Stimulated activated CD8-positive, alpha-beta memory T cell treated with anti-CD3 and anti-CD28 coated beads, Interleukin-2, amount 100 ng/mL, for 1 hour (primary cell): ENCODE measurements at places on chromosomes 2 and 18.

DNA sequence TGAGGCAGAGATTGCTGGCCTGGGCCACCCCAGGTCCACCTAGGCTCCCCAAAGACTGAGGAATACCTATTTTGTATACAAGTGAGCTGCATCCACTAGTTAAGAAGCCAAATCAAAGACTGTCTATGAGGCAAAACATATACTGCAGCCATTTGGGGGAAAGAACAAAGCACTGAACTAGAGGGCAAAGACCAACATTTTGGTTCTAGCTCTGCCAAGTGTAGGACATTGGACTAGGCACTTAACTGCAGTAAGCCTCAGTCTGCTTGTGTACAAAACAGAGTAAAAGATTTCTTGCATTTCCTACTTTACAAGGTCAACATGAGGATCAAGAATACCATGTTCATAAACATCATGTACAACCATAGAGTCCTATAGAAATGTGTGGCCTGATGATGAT lies 94.8 kb upstream of the CYP1B1 start:
- no peak for DNase-seq

DNA sequence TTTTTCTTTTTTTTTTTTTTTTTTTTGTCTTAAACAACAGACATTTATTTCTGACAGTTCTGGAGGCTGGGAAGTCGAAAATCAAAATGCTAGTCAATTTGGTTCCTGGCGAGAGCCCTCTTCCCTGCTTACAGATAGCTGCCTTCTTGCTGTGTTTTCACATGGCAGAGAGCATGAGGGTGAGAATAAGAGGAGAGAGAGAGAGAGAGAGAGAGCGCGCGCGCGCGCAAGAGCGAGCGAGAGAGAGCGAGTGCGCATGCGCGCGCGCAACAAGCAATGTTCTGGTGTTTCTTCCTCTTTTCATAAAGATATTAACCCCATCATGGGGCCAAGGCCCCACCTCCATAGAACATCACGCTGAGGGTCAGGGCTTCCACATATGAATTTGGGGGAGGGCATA lies 20.9 kb downstream of the MTCL1 start:
- no peak for DNase-seq

DNA sequence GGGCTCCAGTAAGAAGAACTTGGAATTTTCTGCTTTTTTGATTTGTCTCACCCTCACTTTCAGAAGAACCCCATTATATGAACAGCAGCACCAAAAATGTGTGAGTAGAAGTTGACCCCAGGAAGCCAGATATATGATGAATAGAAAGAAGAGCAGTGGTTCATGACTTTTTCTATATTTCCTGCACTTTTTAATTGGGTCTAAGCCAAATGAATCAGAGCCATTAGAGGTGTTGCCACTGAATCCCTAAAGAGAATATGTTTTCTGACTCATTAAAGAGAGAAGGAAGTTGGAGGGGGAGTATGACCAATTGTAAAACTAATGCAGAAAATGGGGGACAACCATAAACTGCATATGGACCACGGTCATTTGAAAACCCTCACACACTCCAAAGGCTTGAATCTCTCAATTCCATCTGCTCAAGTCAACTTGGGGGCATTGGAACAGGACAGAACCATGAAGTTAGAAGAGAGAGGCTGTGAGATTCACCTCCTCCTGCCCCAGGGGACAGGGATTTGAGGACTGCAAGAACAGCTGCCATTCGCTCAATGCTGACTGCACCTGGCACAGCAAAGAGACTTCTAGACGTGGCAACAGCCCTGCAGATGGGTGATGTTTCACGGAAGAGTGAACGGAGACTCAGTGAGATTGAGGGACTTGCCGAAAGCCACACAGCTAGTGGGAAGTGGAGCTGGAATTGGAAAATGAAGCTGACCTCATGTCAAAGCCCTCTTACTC lies 3.0 kb downstream of the DAPL1 start:
- no peak for DNase-seq

- DNase-seq, result no peak
Measured at GRCh38 chr18:73617981-73618380, 529.7 kb downstream of the FBXO15 start.

DNA sequence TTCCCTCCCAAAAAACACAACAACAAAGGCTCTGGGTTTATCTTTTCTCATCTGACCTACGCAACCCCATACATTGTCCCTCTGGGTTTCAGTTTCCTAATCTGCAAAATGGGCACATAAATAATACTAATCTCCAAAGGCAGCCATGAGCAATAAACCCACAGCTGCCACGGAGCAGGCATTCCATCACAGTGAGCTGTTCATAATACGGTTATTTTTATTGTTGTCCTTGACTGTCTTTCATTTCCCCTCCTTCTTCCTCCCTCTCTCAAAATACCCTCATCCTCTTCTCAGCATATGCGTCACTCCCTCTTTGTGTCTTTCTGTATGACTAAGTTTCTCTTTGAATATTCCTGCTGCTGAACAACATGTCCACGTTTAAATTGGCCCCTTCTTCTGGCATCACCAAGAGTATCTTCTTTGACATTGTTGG lies 129.8 kb upstream of the CAB39 start:
- DNase-seq, result no peak

- no peak for DNase-seq
Measured at GRCh38 chr18:29912351-29912750, 1130.2 kb downstream of the DSC3 start.

DNA sequence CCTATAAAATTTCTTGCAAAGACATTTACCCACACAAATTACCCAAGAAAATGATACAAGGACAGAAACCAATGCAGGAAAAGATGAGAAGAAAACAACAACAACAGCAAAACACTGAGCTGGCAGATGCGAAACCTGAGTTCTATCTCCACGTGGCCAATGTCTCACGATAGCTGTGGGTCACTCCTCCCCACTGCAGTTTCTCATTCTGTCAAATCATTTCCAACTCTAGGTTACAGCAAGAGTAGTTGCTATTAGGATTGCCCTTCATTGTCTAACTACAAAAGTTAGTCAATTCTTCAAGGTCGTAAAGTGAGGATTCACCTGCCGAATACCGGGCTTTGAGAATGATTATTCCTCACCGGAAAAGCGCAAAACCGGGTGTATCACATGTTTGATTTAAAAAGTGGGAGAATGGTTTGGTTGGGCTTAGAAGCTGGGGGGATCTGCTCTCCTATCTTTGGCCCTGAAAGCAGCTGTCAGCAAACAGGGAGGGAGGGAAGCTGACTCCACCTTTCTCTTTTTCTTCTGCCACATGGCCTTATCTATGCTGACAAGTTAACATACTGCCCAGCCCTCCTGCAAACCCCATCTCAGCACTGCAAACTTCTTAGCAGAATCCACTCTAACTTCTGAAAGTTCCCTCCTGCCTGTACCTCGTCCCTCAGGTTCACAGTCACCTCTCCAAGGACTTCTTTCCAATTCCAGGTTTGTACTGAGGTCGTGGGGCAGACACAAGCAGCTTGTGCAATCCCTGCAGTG lies 473.0 kb downstream of the SOX11 start:
- DNase-seq, result no peak

DNA sequence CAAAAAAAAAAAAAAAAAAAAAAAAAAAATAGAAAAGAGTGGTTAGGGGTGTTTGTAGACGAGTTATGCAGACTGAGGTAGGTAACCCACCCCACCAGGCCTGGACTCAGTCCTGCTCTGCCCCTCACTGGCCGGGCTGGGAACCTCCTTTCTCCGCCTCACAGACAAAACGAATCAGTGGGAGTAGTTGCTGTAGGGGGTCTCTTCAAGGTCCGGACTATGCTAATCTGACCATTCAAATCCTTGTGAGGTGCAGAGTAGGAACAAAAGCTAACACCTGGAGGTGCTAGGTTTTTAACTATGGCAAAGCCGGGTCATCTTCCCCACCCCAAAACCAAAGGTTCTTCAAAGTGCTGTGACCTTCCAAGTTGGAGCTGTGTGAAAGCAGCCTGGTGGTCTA lies 223.7 kb downstream of the SLC4A3 start:
- DNase-seq, result no peak
